ENCODE measurements at places on chromosomes 3 and 15.

- DNase-seq = no peak
Observed at GRCh38 chr3:71942432-71943187, 157.7 kb upstream of the PROK2 start.

DNA sequence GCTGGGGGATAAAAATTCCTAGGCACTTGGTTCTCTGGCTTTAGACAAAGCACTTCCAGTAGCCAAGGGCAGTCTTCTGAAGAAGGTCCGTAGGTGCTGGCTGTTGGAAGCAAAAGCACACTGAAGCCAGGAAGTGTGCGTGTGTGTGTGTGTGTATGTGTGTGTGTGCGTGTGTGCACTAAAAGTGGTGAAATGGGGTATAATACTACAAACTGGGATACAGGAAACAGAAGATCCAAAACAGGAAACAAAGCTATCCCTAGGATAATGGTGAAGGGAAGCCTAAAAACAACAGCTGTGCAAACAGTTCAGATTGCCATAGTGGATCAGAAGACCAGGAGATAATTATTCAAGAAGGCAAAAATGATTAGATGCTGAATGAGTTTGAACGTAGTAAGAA lies 103.4 kb downstream of the IL20RB start:
- no peak for DNase-seq

DNA sequence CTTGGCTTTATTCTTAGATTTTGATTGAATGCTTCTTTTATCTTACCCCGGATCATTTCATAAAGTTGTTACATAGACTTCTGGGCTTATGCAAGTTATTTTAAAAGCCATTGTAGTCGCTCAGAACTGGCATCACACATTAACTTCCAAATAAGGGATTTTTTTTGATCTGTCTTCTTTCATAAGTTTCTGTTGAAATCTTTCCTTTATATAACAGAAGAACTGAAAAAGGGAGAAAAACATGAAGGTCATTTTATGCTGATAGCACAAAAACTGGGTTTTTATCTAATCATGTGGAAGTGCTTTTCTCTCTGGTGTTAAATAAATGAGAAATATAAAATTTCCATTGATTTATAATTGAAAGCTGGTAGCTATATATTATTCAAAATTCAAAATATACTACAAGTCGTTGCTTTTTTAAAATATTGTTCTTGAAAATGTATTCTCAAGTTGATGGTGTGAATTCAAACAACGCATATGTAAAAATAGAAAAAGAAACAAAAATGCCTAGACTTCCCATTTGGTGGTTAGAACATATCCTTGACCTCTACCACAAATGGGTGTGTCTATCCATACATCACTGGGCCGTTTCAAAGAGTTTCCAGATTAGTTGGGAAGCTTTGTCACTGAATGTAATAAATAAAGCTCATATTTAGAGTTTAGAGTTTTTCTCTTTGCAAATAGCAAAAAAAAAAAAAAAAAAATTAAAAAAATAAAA lies 258.3 kb upstream of the ZPLD1 start:
- no peak for DNase-seq

DNA sequence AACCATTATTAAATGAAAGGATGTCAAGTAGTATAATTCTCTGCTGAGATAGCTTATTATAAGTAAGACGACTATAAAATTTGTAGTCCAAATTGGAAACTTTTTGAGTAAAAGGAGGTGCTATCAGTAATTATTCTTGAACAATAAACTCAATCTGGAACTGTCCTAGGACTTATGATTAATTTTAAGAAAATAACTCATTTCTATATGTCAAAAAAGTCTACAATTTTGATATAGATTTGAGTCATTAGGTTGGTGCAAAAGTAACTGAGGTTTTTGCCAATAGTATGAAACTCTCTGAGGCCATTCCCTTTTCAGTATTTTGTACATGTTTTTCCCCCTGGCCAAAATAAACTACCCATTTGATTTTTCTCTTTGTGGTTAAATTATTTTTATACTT lies 41.0 kb downstream of the LEKR1 start:
- DNase-seq = no peak

DNA sequence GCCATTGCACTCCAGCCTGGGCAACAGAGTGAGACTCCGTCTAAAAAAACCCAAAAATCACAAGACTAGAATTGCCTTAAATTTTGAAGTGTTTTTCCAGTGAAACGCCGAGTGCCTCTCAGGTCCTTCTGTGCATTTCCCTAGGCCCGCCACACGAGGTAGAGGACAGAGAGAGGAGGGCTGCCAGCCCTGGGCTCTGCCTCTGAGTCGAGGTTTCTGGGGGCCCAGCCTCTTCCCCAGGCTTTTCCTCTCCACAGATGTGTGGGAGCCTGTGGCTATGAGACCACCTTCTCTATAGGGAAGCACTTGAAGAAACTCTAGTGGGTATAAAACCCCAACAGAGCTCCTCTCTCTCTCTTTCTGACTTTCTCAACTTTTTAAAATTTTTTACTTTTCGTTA lies 10.9 kb upstream of the EHD4 start:
- DNase-seq = no peak

GRCh38 chr15:64596701-64597476 lies 136.5 kb downstream of the ZNF609 start:
- no peak for DNase-seq

DNA sequence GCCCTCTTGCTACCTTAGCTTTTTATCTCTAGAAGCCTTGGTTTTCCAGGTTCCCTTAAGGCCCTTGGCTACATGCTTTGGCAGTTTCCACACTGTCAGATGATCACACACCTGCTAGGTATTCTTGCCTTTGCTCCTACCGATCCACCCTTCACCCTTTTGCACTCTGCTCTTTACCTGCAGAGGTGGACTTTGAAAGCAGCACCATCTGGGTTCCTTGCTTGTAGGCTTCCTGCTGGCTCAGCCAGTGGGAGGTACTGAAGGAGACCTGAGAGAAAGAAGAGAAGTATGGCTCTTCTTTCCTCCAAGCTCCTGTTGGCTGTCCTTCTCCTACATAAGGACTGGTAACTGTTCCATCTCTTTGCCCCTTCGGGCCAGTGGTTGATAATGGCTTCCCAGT lies 7.3 kb upstream of the ZNF592 start:
- DNase-seq = no peak

- no peak for DNase-seq
Observed at GRCh38 chr15:65303687-65304380, 643 bp upstream of the RNU5B-1 start.

- no peak for DNase-seq
Observed at GRCh38 chr15:94258246-94258645, 26.9 kb downstream of the MCTP2 start.

- no peak for DNase-seq
Observed at GRCh38 chr3:78792212-78792611, 975.6 kb downstream of the ROBO1 start.

DNA sequence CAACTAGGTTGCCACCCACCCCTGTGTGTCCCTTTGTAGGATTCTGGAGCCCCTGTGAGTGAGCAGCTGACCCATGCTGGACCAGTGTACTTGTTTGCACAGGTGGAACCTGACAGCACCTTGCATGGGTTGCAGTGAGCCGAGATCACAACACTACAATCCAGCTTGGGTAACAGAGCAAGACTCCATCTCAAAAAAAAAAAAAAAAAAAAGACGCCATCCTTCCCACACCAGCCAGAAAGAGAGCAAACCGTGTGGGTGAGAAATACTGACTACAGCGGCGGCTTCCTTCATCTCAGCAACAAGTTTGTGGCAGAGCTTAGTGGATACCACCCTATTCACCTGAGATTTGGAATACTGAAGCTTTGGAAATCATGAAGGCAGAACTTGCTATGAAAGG lies 746 bp upstream of the CD80 start:
- no peak for DNase-seq

DNA sequence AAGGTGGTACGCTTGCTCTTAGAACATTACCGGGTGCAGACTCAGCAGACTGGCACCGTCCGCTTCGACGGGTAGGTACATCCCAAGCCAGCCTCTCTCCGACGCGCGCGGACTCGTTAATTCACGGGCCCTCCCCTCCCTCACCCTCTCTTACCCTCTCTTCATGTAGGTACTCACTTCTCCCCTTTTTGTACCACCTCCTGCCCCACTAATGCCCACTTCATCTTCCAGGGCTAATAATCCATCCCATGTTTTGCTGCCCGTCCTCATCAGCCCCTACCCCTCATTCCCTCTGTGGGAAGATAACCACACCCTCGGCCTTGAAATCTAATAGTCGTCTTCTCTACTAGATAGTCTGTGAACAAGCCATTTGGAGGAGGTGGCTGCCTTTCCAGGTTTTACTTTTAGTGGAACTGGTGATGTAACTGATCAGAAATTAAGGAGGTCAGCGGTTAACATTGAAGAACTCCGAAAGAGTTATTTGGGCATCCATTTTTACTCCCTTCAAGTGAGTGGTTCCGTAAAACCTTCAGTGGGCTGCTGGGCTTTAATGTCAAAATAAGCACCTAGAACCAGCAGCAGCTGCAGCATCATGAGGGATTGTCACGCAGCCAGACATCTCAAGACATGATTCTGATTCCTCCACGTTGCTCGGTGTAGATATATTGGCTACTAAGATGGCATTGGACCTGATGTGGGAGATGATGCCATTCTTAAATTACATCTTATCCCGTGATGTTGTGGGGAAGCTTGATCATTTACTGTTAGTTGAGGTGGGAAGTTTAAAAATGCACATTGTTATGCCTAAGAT lies 1.3 kb downstream of the FEM1B start:
- DNase-seq = no peak

DNA sequence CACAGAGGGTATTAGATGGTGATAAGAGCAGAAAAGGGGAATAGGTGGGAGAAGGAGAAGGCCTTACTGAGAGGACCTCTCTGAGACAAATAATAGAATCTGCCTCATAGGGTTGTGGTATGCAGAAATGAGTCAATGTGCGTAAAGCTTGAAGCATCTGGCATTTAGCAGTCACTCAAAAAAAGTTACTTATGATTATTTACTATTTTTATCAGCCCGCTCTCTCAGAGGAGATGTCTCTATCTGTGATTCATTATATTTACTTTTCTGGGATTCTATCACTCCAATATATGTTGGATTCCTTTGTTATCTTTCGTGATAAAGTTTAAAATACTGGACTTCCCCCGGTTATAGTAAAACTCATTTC lies 4.6 kb upstream of the TM4SF1 start:
- no peak for DNase-seq

- DNase-seq = no peak
Observed at GRCh38 chr3:3066910-3067309, 43.3 kb downstream of the IL5RA start.

DNA sequence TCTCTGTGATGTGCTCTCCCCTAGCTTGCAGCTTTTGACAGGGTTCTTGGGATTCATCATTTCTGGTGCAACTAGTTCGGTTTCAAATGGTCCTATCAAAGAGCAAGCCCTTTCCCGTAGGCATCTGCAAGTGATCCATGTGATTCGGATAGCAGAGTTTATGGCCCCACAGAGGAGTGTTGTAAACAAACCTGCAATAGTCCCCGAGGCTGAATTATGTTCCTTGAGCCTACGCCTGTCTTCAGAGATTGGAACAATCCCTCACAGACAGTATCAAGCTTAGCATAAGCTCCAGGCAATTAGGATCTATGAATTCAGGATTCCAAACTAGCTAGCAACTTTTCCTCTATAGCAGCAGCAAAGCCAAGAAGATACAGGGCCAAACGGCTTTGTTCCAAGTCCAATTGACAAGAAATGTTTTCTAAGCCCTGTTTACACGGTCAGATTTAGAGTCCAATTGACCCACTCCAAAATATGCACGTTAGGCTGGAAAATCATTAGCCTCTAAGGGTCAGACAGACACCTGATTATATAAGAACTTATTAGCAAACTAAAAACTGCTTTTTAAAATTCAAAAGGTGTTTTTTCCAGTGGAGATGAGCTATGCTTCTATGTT lies 24.8 kb downstream of the LNP1 start:
- DNase-seq = no peak

DNA sequence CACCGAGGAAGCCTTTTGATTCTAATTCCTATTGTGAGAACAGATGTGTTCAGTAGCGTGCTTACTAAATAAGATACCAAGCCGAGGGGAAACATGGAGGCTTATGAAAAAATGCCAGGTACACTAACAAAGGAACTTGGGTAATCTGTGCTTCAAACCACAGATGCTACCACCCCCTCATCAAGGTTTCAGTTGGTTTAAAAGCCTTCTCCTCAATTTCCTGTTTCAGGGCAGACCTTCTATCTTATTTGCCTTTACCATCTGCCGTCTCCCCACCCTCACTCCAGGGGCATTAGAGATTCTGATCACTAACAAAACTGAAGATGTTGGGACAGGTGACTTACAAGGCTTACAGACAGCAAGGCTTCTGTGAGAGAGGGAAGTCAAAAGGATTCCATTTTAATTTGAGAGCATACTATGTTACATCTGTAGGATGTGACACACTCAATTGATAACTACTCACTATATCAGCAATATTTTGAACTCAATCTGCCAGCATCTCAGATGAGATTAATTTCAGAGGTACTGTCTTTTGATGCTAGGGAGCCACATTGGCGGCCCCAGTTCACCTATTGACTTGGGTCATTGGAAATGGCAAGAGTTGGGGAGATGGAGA lies 60.6 kb upstream of the PLCL2 start:
- DNase-seq = no peak

GRCh38 chr15:34837246-34838016 lies 42.1 kb upstream of the ACTC1 start:
- DNase-seq = no peak

- DNase-seq = no peak
Observed at GRCh38 chr3:129441782-129442181, 1.8 kb downstream of the IFT122 start.

GRCh38 chr3:124625074-124625473 lies 105.2 kb upstream of the UMPS start:
- DNase-seq = no peak

DNA sequence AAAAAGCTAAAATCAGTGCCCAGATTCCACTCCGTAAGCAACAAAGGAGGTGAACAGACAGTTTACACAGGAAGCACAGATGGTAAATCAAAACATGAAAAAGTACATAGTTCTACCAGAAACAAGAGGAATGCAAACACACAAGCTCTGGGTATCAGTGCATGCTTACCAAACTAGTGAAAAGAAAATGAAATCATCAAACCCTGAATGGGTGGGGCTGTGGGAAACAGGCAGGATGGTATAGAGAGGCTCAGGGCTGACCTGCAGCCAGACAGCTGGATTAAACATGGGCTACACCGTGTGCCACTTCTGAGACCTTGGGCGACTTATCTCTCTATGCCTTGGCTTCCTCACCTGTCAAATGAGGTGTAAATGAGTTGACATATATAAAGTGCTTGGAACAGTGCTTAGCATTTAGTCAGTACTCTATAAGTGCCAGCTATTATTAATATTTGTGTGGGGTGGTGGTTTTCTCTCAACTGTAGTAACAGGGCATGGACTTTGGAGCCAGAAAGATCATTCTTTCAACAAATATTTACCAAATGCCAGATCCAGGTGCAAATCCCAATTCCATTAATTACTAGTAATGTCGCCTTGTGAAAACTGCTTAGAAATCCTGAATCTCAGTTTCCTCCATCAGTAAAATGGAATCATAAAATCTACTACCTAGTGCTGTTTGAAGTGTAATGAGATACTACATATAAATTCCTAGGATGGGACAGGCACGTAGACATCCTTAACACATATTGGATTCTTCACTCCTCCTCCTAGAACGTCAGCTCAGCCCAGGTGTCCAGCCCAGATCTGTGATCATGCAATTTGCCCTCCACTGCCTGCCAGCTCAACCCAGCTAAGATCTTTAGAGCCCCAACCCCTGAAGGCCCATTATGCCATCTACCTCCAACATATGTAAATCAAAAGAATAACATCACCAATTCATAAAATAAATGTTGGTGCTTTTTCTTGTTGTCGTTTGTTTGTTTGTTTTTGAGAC lies 55.5 kb upstream of the SMAD3 start:
- DNase-seq = no peak

Measured in activated naive CD8-positive, alpha-beta T cell treated with anti-CD3 and anti-CD28 coated beads, Interleukin-2, amount 10 ng/mL, durations not matched to agents 7 days and 5 days (primary cell).